ENCODE measurements at places on chromosomes 2 and 18.

DNA sequence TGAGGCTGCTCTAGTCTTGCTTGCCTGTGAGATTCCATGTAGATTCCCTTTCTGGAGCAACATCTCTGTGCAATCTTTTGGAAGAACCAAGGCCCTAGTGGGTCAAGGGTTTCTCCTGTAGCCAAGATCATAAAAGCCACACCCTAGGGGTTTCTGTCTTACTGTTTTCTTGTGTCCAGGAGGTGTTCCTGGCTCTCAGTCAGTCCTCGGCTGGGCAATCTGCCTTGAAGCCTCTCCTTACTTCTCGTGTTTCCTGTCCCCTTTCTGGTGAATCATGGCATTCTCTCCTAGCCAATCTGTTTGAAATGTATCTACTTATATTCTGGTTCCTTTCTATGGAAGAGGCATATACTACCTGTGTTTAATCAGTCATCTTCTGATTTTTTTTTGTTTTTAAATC is 484.8 kb upstream of the UBE2E3 start:
- DNase-seq, result no peak

GRCh38 chr2:100522430-100522829 is 40.4 kb upstream of the PDCL3 start:
- no peak for DNase-seq

DNA sequence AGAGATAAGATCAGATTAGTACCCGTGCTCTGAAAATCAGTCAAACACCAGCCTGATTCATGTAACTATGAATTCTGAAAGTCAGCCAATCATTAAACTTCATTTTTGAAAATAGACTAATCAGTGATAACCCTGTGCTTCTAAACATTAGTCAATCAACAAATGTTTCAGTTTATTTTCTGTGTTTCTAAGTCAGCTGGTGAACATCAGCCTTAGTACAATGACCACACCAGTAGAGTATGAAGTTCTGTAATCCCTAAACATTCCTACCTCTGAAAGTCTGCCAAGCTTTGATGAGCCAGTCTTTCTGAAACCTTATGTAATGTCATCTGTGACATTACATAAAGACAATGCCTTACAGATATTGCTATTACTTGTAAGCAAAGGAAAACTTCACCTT is 807.4 kb upstream of the CRIM1 start:
- no peak for DNase-seq

GRCh38 chr18:74497778-74498177 is 1.6 kb downstream of the CNDP2 start:
- no peak for DNase-seq
